Renal cortical epithelial cell (primary cell): ENCODE measurements at places on chromosomes 3 and 15. TPM values are rescaled to one million over a fixed set of nuclear protein-coding genes. Genes with fewer than 3 reads are reported as not detected.
A peak's percentile ranks its signal among the peaks of the same experiment; 100 is the strongest.

The CCR2 gene
- not detected in 2 replicates for total RNA-seq

DNA sequence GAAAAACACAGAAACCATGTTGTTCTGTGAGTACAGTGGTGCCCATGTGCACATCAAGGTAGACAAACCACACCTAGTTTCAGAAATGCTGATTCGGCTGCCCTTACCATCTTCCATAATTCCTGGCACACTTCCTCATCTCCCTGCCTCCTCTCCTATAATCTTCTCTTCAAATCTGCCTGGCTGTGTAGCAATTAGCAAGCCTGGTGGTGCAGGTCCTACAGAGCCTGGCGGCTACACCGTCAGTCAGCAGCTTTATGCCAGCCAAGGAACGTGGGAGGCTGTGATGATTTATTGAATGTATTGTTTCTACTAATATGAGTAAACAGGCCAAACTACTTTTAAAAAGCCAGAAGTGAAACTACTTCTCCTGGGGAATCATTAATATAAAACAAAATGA lies 106.8 kb downstream of the SEMA6D start:
- DNase-seq = peak; percentile 47

The GRAMD2A gene
- total RNA-seq = 0.52 and 1.8 TPM in 2 replicates

GRCh38 chr3:134527037-134527436 lies 41.2 kb downstream of the CEP63 start:
- DNase-seq = no peak

- DNase-seq = peak; percentile 6
Measured at GRCh38 chr3:51024765-51025632, 350.3 kb downstream of the DOCK3 start.

DNA sequence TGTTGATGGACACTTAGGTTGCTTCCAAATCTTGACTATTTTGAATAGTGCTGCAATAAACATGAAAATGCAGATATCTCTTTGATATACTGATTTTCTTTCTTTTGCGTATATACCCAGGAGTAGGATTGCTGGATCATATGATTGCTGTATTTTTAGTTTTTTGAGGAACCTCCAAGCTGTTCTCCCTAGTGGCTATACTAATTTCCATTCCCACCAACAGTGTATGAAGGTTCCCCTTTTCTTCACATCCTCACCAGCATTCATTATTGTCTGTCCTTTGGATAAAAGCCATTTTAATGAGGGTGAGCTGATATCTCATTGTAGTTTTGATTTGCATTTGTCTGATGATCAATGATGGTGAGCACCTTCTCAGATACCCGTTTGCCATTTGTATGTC lies 12.5 kb downstream of the PATL2 start:
- DNase-seq = no peak

DNA sequence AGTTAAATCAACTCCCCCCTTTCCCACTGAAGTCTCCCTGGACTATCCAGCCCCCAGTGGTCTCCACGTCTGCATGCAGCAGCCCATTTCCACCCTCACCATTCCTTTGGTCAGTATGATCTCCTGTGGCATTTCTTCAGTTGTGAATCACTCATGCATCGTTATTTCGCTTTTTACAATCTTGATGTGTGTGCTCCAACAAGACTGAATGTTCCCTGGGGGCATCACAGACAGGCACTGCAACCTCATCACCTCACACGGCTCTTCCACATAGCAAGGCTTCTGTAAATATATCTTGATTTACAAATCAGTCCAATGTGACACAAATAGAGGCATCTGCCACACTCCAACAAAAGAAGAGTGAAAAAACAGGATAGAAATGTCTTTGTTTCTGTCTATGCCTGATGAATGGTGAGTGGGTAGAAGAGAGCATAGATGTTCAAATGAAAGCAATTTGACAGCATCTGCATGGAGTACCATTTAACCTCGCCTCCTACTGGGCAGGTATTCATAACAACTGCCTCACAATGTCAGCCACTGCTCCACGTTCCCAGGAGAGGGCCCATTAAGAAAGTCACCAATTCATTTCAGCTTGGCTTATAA lies 5.2 kb downstream of the HEG1 start:
- DNase-seq = no peak

The NOX5 gene
- 0.55 TPM in 1 of 2 replicates, not detected in the other for total RNA-seq

The ROBO2 gene
- 1.1 and 1.2 TPM in 2 replicates for total RNA-seq

DNA sequence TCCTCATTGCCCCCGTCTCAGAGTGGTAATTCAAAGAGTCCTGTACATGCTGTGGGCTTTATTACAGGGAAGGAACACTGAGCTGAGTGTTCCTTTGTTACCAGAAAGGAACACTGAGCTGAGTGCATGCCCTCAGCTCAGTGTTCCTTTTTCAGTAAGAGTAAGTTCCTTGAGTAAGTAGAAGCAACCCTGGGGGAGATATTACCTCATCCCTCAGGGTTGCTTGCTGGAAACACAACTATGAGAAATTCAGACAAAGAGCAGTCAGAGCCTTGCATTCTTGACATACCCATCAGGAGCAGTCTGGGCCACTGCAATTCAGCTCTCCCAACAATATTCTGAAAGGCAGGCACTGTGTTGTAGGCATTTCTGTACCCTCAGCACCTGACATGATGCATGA lies 17.0 kb downstream of the CHRM5 start:
- peak; percentile 92 for DNase-seq

DNA sequence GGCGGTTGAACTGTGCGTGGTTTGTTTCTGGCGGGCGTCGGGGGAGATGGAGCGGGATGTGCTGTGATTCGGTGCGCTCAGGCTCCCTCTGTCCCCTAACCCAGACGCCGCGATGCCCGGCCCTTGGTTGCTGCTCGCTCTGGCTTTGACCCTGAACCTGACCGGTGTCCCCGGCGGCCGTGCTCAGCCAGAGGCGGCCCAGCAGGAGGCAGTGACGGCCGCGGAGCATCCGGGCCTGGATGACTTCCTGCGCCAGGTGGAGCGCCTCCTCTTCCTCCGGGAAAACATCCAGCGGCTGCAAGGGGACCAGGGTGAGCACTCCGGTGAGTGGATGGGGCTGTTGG lies 1.2 kb downstream of the TRH start:
- no peak for DNase-seq

The CAMK2N2 gene
- 0.10 TPM in 1 of 2 replicates, not detected in the other for total RNA-seq

GRCh38 chr3:49607105-49607591 lies 52.9 kb downstream of the BSN start:
- peak; percentile 21 for DNase-seq

DNA sequence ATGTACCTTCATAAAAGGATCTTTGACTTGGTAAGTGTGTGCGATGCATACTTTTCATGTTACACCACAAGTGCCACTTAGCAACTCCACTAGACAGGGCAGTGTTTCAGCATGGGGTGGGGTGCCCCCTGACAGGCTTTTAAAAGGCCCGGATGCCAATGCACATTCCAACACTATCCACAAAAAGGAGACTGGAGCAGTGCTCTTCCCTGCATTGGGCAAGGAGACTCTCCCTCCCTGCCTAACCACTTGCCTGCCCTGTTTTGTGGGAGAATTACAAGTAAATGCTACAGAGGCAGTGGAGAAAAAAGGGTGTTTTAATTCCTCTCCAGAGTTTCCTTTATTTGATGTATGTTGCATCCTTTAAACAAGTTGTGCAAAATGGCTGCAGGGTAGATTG lies 1.7 kb upstream of the RARB start:
- DNase-seq = no peak

GRCh38 chr3:156389449-156389950 lies 165.4 kb downstream of the SSR3 start:
- no peak for DNase-seq

The ZNF621 gene
- 9.9 and 21.0 TPM in 2 replicates for total RNA-seq

The P3H2 gene
- total RNA-seq = 101 and 240 TPM in 2 replicates

- peak; percentile 43 for DNase-seq
Measured at GRCh38 chr3:194137008-194137505, 1.1 kb downstream of the HES1 start.

- DNase-seq = no peak
Measured at GRCh38 chr15:82140886-82141285, 95.1 kb upstream of the MEX3B start.

DNA sequence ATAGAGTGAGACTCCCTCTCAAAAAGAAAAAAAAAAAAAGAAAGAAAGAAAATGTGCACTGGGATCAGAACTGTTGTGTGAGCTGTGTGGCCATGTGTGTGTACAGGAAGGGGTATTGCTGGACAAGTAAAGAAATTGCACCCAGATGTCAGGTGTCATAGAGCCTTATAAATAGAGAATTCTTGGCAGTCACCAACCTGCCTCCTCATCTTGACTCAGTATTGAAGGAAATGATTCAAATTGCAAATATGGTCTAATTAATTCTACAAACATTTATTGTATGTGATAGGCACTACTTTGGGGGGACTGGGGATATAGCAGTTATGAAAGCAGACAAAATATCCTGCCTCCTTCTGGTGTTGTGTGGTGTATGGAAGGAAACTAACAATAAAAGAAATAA lies 243.8 kb upstream of the TTC14 start:
- no peak for DNase-seq

The APOD gene
- not detected in 2 replicates for total RNA-seq

- no peak for DNase-seq
Measured at GRCh38 chr3:152447511-152447910, 178.8 kb downstream of the MBNL1 start.

DNA sequence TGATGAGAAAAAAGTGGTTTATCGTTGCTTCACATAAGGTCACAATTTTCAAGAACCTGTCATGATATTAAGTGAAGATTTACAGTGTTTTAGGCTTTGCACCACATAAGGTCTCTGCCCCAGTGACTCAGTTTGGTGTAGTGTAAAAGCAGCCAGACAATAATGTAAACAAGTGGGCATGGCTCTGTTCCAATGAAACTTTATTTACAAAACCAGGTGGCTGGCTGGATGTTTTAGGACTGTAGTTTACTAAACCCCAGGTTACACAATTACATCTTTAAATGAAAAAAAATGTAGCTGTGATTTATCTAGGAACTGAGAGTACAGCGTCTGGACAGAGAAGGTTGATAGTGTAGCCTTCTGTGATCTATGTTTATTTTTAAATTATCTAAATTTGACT lies 9.7 kb upstream of the FBXL22 start:
- peak; percentile 40 for DNase-seq

- DNase-seq = no peak
Measured at GRCh38 chr3:14543446-14543845, 3.3 kb upstream of the GRIP2 start.

The MELTF gene
- total RNA-seq = 12.9 and 81.8 TPM in 2 replicates

GRCh38 chr3:144553301-144553700 lies 581.7 kb downstream of the DIPK2A start:
- DNase-seq = no peak

DNA sequence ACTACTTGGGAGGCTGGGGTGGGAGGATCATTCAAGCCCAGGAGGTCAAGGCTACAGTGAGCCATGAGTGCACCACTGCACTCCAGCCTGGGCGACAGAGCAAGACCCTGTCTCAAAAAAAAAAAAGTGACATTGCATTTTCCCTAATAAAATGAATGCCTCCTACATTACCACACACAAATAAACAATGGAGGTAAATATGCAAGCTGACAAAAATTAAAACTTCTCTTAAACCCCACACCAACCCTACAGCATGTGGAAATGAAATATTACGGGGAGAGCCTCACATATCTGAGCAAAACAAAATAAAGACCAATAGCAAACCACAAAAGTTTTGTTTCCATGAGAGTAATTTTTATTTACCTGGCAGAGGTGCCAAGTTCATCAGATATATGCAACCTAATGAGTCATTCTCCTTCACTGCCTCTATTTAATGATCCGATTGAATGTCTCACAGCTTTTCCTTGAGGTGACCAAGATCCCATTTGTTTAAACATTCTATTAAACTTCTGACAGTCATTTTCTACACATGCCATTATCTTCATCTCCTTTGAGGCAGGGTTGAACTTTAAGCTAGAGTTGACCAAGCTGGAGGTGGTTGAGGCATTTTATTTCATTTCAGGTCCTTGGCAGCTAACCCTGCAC lies 9.4 kb upstream of the CAV3 start:
- peak; percentile 96 for DNase-seq

GRCh38 chr3:8152821-8153418 lies 348.7 kb upstream of the LMCD1 start:
- DNase-seq = peak; percentile 86

DNA sequence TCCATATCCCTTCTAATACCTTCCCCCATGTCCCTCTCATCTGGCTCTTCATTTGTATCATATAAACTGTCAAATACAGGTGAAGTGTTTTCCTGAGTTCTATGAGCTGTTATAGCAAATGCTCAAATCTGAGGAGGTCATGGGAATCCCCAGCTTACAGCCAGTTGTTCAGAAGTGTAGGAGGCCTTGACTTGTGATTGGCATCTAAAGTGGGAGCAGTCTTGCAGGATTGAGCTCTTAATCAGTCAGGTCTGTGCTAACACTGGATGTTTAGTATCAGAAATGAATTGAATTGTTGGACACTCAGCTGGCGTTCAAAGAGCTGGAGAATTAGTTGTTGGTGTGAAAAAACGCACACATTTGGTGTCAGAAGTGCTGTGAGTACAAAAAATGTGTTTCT lies 65.0 kb downstream of the IFT57 start:
- no peak for DNase-seq

DNA sequence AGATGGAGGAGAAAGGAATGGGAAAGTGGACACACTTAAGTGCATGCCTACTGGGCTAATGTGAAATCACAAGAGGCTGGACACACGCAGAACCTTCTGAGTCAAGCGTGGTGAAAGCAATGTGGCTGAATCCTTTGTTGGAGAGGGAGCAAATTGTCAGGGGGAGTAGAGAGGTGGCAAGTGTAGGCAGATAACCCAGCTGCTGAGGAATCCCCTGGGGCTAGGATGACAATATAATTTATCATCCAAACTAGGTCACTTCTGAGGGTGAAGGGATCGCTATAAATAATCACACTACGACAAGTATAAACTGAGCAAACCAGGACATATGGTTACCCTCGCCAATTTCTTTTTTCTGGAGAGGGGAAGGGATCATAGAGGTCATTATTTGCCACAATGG lies 28.7 kb downstream of the TAMM41 start:
- no peak for DNase-seq

The CCR3 gene
- not detected in 2 replicates for total RNA-seq

- DNase-seq = peak; percentile 42
Measured at GRCh38 chr15:95324656-95325055, 1005.8 kb upstream of the NR2F2 start.

DNA sequence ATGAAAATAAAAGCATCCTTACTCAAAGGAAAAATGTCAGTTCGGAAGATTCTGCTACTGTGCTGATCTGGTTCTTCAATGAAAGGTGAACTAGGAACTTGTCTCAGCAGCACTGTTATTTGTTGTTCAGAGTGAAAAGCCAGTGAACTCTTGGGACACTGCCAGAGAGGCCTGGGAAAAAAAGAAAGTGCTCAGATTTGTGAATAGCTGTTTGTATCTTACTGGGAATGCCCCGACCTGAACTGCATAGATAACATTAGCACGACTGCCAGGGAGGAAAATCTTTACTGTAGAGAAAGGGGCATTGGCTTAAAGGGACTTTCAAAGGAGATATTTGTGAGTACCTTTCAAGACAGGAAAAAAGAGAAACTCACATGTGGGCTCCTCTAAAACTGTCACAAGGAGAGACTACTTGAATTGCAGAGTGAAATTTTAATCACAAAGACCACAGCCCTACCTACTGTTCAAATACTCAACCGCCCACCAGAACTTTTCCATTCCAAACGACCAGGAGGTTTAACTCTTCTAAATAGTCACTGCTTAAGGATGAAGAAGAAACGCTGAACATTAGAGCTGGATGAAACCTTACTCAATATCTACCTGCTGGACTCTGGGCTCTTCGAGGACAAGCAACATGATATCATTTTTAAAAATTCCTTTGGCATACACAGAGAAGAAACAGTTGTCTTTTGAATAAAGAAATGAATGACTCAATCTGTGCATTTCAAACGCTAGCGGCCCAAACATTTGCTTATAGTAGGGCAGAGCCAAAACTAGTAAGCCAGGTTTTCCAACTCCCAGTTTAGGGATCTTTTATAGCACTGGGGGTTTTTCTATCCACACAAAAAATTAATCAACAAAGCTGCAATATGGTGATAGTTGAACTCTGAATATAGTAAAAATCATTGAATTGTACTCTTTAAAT lies 13.4 kb downstream of the TAMM41 start:
- DNase-seq = no peak
